ENCODE measurements at places on chromosomes 5 and 9. TPM values are rescaled to one million over a fixed set of nuclear protein-coding genes. Genes with fewer than 3 reads are reported as not detected.

The GHR gene
- total RNA-seq, result 2.3 TPM

The CARD9 gene
- 1.0 TPM for total RNA-seq

The PGM5 gene
- 113 TPM for total RNA-seq

The HSPB3 gene
- 21.1 TPM for total RNA-seq

The CARTPT gene
- not detected for total RNA-seq

GRCh38 chr5:90680921-90681563 lies 122.4 kb downstream of the ADGRV1 start:
- H3K27me3 ChIP-seq, result no peaks in the 10 kb centered on the region
- no peaks in the 10 kb centered on the region for H3K36me3 ChIP-seq
- no peak overlapping the region for H3K27ac ChIP-seq
- no peaks in the 10 kb centered on the region for H3K4me1 ChIP-seq
- DNase-seq, result no peak

DNA sequence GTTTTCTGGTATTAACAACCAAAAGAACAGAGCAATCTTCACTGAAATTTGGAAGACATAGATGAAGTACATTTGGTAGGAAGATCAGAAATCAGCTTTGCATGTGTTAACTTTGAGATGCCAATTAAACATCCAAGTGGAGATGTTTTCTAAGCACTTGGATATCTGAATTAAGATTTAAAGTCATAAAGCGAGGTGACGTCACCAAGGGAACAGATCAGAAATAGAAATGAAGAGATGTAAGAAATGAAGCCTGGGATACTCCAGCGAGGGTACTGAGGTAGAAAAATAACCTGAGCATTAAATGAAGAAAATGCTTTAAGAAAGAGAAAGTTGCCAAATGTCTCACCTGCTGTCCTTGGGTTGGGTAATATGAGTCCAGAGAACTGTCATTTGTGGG lies 1223.3 kb downstream of the MAT2B start:
- H3K27me3 ChIP-seq, result no peaks in the 10 kb centered on the region
- no peaks in the 10 kb centered on the region for H3K4me1 ChIP-seq
- H3K4me3 ChIP-seq, result no peak overlapping the region
- H3K36me3 ChIP-seq, result no peaks in the 10 kb centered on the region

DNA sequence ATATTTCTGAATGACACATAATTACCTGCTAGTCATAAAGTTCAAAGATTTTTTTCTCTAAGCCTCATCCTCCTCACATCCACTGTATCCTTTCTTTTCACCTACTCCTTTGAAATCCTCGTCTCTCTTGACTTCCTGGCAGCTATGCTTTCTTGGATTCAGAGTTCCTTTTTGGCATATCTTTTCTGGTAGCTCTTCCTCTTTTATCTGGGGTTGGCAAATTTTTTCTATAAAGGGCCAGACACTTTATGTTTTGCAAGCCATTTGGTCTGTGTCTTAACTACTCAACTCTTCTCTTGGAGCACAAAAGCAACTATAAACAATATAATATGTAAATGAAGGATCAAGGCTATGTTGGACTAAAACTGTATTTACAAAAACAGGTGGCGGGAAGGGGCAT lies 197.5 kb downstream of the KIAA0825 start:
- H3K36me3 ChIP-seq, result no peaks in the 10 kb centered on the region
- no peaks in the 10 kb centered on the region for H3K27me3 ChIP-seq
- H3K4me1 ChIP-seq, result no peaks in the 10 kb centered on the region
- no peak for DNase-seq
- H3K4me3 ChIP-seq, result no peak overlapping the region
- H3K27ac ChIP-seq, result no peak overlapping the region

GRCh38 chr5:139795074-139796001 lies at the start of gene PSD2:
Gene PSD2 (plus strand): TSS chr5:139795808. CDS start chr5:139809441, 13,633 bp downstream.
- H3K27ac ChIP-seq, result no peak within 1 kb of the TSS
- peak; percentile 16 for DNase-seq
- H3K4me1 ChIP-seq, result no peaks in the 10 kb centered on the region
- H3K27me3 ChIP-seq, result peaks cover 49% of the 10 kb centered on the region
- H3K4me3 ChIP-seq, result no peak within 1 kb of the TSS

DNA sequence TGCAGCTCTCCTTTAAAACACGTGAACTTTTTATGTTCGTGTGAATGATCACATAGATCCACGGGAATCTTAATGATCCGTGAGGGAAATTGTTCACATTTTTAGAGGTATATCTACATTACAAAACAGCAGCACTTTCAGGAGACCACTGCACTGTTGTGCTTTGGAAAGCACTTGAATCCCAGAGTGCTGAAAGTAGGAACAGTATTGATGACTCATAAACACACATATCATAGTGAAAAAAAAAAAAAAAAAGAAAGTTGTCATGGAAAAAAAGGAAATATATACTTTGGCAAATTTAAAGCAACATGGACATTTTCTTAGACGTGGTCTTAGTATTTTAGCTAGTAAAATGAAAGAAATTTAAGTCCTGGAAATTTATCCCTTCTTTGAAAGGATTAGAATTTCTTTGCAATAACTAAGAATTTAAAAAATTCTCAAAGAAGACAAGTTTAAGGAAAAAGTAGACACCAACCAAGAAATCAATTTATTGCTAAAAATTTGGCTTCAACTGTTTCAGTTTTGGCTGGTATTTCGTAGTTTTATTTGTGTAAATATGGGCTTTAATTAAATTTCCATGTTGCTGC lies 55.4 kb downstream of the ADGRV1 start:
- no peak overlapping the region for H3K4me3 ChIP-seq
- no peaks in the 10 kb centered on the region for H3K36me3 ChIP-seq
- no peak for DNase-seq
- H3K27me3 ChIP-seq, result no peaks in the 10 kb centered on the region

DNA sequence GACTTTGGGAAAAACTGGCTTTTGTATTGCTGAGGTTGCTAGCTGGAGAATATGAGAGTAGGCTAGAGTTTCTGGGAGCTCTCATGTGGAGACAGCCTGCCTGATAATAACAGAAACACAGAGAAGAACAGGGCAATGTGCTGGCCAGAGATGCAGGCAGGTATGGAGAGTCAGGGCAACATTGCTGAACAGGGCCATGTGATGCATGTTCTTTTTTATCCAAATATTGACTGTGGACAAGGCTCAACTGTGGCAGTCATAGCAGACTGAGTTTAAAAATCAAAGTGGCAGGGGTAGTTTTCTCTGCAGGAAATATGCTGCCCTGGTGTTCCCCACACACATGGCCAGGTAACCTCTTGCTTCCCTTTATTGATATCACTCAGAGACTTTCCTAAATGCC lies 381.1 kb downstream of the RASEF start:
- no peaks in the 10 kb centered on the region for H3K4me1 ChIP-seq
- H3K36me3 ChIP-seq, result no peaks in the 10 kb centered on the region
- no peak overlapping the region for H3K27ac ChIP-seq
- DNase-seq, result no peak
- H3K27me3 ChIP-seq, result no peaks in the 10 kb centered on the region

DNA sequence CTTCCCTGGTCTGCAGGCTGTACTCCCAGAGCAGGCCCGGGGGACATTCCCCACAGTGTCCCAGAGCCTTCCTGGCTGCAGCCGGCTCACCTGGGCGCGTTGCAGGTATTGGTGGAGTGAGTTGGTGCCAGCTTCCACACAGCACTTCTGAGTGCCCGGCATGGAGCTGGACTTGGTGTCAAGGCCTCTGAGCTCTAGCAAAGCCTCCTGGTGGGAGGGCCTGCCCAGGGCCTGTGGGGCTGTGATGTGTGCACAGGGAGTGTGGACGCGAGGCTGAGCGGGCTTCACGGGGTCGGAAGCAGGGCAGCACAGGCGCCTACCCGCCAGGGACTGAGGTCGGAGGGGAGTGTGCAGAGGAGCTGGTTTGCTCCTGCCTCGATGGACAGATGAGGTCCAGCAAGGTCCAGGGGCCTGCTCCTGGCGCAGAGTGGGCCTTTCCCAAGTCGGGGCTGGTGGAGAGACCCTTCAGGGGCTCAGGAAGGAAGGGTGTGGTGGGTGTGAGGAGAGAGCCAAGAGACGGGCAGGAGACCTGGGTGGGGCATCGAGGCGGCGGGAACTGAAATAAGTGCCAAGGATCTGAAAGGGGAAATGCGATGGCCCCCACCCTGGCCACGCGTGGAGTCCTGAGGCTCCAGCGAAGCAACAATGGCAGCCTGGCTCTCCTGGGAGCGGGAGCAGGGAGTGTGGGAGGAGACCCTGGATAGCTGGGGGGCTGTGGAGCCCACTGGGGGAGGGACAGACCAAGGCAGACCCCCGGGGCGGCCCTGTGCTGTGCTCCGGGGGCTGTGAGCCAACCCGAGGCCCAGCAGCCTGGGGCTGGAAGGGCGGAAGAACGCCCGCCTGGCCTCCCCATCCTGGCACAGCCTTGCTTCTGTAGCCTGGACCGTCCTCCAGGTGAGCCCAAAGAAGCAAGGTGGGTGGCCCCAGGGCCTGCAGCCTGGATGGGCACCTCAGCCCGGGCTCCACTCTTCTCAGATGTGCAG lies 78.4 kb downstream of the RXRA start:
- DNase-seq, result no peak
- H3K4me3 ChIP-seq, result no peak overlapping the region
- H3K4me1 ChIP-seq, result peaks cover 30% of the 10 kb centered on the region
- peak overlapping the region; percentile 59 for H3K27ac ChIP-seq
- H3K36me3 ChIP-seq, result peaks cover 2% of the 10 kb centered on the region
- H3K27me3 ChIP-seq, result no peaks in the 10 kb centered on the region

- no peaks in the 10 kb centered on the region for H3K36me3 ChIP-seq
- H3K27me3 ChIP-seq, result no peaks in the 10 kb centered on the region
- no peak overlapping the region for H3K4me3 ChIP-seq
- no peak for DNase-seq
Measured at GRCh38 chr9:94149696-94150095, 65.4 kb downstream of the PTPDC1 start.

DNA sequence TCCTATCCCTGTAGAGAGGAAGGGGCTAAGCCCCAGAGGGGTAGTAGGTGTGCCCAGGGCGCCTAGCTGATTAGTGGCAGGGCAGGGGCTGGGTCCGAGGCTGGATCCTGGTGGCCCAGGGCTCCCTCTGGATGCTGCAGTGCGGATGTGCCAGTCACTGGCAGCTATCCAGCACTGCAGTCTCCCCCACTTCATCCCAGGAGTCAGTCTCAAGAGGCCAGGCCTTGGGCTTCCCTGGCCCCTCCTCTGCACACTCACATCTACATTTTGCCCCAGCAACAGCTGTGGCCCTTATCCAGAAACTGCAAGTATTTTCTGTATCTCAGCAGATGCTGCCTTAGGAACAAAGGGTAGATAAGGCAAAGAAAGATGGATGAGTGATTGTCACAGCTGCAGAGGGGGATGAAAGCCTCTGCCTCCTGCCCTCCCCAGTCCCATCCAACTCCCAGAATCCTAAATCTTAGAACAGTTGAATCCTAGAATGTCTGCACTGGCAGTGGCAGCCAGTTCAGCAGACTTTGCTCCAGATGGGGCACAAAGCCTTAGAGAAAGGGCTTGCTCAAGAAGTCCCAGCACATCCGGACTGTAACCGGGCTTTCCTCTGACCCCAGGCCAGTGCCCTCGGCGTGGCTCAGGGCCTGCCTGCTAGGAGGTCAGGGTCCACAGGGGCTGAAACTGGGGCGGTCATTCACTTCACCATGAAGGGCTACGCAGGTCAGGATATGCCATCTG lies 1.6 kb downstream of the ANXA6 start:
- peak; percentile 72 for DNase-seq
- H3K4me1 ChIP-seq, result peaks cover 33% of the 10 kb centered on the region
- peak overlapping the region; percentile 90 for H3K4me3 ChIP-seq

- peak; percentile 95 for DNase-seq
- peak overlapping the region; percentile 91 for H3K27ac ChIP-seq
- no peaks in the 10 kb centered on the region for H3K36me3 ChIP-seq
- no peak overlapping the region for H3K4me3 ChIP-seq
- H3K4me1 ChIP-seq, result peaks cover 10% of the 10 kb centered on the region
Measured at GRCh38 chr5:109411627-109412026, 1.9 kb upstream of the PJA2 start.

- no peak overlapping the region for H3K4me3 ChIP-seq
- H3K27ac ChIP-seq, result no peak overlapping the region
- no peak for DNase-seq
- H3K27me3 ChIP-seq, result peaks cover 5% of the 10 kb centered on the region
- no peaks in the 10 kb centered on the region for H3K36me3 ChIP-seq
Measured at GRCh38 chr9:134554373-134555093, 87.1 kb upstream of the COL5A1 start.

GRCh38 chr9:69919461-69920061 lies 98.9 kb downstream of the CFAP95 start:
- no peaks in the 10 kb centered on the region for H3K27me3 ChIP-seq
- no peak overlapping the region for H3K4me3 ChIP-seq
- H3K36me3 ChIP-seq, result no peaks in the 10 kb centered on the region
- DNase-seq, result peak; percentile 56
- no peaks in the 10 kb centered on the region for H3K4me1 ChIP-seq

GRCh38 chr5:133885566-133885965 lies 82.9 kb downstream of the C5orf15 start:
- H3K36me3 ChIP-seq, result no peaks in the 10 kb centered on the region
- peaks cover 7% of the 10 kb centered on the region for H3K27me3 ChIP-seq
- no peak overlapping the region for H3K4me3 ChIP-seq
- no peak overlapping the region for H3K27ac ChIP-seq

DNA sequence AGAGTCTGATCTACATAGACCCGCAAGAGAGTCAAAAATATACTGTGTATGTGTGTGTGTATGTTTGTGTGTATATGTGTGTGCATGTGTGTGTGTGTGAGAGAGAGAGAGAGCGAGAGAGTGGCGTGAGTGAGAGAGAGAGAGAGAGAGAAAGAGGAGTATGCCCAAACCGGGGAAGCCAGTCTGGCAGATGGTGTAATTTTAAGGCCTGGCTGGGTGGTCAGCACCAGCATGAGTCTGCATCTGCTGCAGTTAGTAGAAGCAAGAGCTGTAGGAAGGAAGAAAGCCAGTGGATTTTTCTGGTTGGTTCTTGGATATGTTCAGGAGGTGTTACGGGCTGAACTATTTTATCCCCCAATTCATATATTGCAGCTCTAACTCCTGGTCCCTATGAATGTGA lies 75.2 kb downstream of the ACTBL2 start:
- DNase-seq, result no peak
- no peak overlapping the region for H3K27ac ChIP-seq
- no peak overlapping the region for H3K4me3 ChIP-seq
- peaks cover 6% of the 10 kb centered on the region for H3K4me1 ChIP-seq
- no peaks in the 10 kb centered on the region for H3K27me3 ChIP-seq
- H3K36me3 ChIP-seq, result no peaks in the 10 kb centered on the region

DNA sequence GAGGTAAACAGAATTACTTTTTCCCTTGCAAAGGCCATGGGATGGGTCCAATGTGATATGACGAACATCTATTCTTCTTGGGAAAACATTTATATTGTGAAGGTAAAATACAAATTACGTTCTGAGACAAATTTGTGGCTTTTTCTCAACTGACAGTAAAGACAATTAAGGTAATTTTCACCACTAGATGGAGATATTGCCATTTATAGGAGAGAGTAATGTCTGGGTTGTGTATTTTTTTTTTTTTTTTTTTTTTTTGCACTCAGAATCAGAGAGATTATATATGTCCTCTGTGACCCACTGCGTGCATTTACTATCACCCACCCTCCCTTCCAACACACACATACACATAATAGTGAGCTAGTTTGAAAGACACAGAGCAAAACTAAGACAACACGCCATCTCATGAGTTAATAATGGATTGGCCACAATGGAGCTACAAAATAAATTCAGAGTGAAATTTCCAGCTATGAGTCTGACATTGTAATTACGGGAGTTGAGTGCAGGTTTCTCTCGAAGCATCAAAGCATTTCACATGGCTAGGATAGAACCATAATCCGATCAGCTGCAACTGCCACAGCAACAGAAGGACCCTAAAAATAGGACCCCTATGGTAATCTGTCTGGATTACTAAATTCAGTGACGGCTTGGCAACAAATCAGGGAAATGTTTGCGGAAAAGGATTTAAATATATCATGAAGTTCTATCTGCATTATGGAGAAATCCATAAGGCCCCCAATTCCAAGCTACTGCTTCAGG lies 49.2 kb downstream of the ANXA1 start:
- no peak overlapping the region for H3K27ac ChIP-seq
- peak; percentile 51 for DNase-seq
- H3K27me3 ChIP-seq, result no peaks in the 10 kb centered on the region
- H3K36me3 ChIP-seq, result no peaks in the 10 kb centered on the region
